ENCODE measurements at places on chromosomes 16 and 17.

GRCh38 chr17:80107231-80108021, 6.0 kb downstream of the GAA start:
- DNase-seq: no peak

DNA sequence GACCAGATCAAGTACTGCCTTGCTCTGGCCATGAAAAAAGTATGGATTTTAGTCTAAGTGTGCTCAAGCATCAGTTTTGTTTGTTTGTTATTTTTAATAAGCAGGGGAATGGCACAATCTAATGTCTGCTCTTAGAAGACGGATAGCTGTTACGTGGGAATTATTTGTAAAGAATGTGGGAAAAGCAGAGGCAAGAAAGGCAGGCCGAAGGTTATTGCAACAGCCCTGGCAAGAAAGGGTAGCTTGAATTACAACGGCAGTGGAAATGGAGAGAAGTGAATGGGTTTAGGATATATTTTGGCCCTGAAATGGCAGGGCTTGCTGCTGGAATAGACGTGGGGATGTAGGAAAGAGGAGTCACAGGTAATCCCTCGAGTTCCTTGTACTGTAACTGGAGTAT, 987 bp upstream of the HASPIN start:
- no peak for DNase-seq

DNA sequence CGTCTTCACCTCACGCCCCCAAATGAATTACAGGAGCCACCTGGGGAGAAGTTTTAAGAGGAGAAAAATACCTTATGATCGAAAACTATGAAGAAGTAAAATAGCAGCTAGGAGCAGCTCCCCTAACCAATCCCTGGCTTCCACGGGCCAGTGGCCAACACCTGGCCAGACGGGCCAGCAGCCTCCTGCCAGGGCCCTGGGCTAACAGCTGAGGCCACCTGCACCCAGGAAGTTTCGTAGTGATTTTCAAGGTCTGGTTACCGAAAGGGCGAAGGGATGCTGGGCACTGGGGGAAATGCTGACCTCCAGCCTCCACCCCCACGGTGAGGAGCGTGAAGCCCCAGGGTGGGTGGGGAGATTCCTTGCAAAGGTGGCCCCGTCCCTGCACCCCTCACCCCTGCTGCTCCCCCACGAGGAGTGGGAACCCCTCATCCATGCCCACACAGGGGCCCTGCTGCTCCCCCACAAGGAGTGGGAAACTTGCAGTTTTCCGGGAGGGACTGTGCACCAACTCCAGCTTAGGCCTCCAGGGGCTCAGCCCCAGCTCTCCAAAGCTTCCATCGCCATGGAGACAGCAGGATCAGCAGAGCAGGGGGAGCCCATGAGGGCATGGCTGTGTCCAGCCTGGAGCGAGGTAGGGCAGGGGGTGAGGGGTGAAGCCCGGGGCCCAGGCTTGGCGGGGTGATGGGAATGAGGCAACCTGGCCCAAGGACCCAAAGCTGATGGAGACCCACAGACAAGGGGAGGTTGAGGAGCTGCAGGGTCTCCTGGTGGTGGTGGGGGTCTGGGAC, 31.9 kb upstream of the ACSF3 start:
- DNase-seq: no peak

DNA sequence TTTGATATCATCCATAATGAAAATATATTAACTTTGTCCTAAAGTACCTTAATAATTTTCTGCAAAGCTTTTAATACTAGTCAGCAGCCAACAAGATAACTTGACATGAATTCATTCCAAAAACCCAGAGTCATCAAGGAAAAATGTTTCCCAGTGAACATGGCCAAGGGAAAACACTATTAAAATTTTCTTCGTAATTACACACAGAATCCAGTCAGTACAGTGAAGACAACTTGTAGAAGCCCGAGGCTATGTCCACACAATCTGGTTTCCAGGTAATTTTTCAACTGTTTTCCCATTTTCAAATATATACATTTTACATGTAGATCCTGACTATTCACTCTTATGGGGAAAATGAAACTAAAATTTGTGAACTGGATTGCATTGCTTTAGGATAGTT, 600.9 kb downstream of the CDH8 start:
- DNase-seq: no peak

GRCh38 chr16:61936522-61936921, 99.7 kb downstream of the CDH8 start:
- no peak for DNase-seq

- no peak for DNase-seq
Measured at GRCh38 chr16:60031740-60032139, 1297.6 kb upstream of the GOT2 start.

GRCh38 chr16:11717811-11718210, 24.8 kb downstream of the TXNDC11 start:
- no peak for DNase-seq
